Prostate gland (tissue), 2 donors: ENCODE measurements at places on chromosomes 11 and 22. TPM values are rescaled to one million over a fixed set of nuclear protein-coding genes. Genes with fewer than 3 reads are reported as not detected.
A peak's percentile ranks its signal among the peaks of the same experiment; 100 is the strongest.

DNA sequence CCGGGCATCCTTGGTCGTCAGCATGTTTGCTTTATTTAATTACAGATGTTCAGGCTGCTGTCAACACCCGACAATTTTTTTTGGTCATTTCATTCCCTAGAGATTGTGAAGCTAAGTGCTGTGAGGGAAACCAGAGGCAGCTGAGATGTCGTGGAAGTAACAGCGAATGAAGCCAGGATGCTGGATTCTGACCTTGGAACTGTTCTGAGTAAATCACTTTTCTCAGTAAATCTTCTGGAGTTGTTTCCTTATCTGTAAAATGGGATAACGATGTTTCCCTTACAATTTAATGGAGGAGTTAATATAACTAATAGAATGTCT is 390 bp upstream of the CKAP5 start:
- no peak for DNase-seq

MISFA gene
- total RNA-seq = 0.82 TPM

DNA sequence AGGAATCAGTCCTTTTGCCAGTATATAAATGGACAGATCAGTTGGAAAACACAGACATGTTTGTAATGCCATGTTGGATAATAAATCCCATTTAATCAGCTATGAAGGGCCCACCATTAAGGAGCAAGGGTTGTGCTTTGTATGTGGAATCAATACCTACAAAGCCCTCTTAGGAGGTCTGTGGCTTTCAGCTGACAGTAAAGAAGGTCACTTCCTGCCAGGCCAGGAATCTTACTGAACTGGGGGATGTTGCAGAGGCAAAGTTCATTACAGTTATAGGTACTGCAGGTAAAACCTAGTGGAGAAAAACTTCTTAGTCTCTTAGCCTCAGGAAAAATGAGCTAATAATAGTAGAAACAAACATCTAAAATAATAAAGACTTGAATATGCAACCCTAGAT is 129.5 kb downstream of the FAM76B start:
- no peak for DNase-seq

DNA sequence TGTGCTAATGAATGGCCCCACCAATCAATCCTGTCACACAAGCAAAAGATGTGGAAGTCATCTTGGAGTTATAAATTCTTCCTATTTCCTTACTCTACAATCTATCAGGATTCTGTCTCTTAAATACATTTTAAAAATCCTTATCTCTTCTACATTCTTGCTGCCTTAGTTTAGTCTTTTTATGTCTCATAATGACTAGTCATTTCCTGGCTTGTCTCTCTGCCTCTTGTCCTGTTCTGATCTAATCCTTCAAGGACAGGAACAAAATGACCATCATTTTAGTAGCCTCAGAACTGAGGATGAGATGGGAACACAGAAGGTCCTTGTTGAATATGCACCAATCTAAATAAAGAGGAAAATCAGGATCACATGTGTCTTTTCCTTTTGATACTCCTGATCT is 56.6 kb upstream of the LIN7C start:
- DNase-seq = no peak

DNA sequence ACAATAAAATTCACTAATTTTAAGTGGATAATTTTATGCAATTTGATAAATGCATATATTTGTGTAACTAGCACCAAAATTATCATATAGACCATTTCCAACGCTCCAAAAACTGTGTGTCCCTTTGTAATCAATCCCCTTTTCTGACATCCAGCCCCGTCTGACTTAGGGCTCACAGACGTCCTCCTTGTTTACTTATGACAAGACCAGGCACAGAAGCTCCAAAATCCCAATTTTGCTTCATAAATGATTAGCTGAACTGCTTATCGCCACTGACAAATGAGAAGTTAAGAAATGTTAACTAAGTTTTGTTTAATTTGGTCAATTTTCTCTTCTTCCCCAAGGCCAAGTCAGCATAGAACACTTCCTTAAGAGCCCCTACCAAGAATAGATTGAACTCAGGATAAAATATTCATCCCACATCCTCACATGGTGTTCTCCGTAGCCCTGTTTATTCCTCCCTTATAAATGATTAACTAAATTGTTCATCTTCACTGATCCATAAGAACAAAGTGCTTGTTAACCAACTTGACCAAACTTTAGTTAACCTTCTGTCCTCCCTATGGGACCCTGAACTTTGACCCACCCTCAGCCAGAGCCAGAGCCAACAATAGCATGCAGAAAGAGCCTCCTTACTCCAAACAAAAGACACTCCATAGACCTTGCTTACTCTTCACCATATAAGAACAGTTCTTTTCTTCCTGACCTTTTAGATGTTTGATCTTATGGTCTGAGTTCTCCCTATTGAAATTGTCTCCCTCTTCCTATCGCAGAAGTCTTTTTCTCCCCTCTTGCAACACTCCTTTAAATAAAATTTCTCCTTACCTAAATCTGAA is 30.8 kb upstream of the GLYAT start:
- DNase-seq = no peak

UPB1 gene
- 0.05 TPM for total RNA-seq

- DNase-seq = peak; percentile 42
Measured at GRCh38 chr11:111531687-111532364, 8.7 kb upstream of the LAYN start.

DNA sequence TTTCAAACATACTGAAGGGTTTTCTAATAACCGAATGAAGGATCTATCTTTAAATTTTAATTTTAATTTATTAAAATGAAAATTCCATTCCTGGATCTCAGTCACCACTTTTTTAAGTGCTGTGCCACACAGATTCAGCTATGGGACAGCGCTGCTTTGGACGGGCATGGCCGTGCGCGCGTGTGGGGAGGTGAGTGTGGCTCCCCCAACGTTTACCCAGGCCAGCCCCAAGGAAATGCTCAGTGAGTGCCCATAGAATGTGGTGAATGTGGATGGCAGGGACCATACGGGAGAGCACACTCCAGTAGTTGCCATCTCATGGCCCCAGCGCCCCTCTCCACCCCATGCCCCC is 88.0 kb upstream of the KCNQ1OT1 start:
- DNase-seq = no peak

- DNase-seq = no peak
Measured at GRCh38 chr11:127888386-127888785, 699.0 kb downstream of the ETS1 start.

GRCh38 chr11:8871171-8871775 is 39.7 kb upstream of the AKIP1 start:
- DNase-seq = peak; percentile 37

- DNase-seq = no peak
Measured at GRCh38 chr11:100555931-100556330, 131.2 kb upstream of the ARHGAP42 start.

APOA1 gene
- total RNA-seq = 2,058 TPM

GRCh38 chr11:121449626-121450025 is 2.5 kb upstream of the SORL1 start:
- no peak for DNase-seq

DNA sequence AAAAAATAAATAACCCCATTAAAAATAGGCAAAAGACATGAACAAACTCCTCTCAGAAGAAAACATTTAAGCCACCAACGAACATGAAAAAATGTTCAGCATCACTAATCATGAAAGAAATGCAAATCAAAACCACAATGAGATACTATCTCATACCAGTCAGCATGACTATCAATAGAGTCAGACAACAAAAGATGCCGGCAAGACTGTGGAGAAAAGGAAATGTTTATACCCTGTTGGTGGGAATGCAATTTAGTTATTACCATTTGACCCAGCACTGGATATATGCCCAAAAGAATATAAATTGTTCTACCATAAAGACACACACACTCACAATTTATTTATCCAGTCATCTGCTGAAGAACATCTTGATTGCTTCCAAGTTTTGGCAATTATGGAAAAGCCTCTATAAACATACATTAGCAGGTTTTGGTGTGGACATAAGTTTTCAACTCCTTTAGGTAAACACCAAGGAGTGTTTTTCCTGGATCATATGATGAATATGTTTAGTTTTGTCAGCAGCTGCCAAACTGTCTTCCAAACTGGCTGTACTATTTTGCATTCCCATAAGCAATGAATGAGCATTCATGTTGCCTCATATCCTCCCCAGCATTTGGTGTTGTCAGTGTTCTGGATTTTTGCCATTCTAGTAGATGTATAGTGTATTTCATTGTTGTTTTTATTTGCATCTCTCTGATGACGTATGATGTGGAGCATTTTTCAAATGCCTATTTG is 28.0 kb downstream of the OR8D1 start:
- DNase-seq = no peak

- no peak for DNase-seq
Measured at GRCh38 chr11:1397862-1398527, 8.3 kb downstream of the BRSK2 start.

DNA sequence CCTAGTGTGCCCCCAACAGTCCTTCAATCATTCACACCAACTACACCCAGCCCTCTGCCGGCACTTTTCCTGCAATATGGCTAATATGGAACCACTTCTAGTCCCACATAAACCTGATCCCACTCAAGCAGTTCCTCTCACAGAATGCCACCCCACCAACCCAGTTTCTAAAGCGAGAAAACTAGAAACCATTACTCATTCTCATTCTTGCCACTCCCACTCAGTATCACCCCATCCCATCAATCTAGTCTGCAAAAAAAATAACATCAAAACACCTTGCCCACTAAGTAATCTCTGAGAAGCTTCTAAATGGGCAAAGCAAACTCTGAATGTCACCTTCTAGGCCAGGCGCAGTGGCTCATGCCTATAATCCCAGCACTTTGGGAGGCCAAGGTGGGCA is 17.9 kb downstream of the NAP1L4 start:
- no peak for DNase-seq

DDI1 gene
- total RNA-seq = 2.8 TPM

DNA sequence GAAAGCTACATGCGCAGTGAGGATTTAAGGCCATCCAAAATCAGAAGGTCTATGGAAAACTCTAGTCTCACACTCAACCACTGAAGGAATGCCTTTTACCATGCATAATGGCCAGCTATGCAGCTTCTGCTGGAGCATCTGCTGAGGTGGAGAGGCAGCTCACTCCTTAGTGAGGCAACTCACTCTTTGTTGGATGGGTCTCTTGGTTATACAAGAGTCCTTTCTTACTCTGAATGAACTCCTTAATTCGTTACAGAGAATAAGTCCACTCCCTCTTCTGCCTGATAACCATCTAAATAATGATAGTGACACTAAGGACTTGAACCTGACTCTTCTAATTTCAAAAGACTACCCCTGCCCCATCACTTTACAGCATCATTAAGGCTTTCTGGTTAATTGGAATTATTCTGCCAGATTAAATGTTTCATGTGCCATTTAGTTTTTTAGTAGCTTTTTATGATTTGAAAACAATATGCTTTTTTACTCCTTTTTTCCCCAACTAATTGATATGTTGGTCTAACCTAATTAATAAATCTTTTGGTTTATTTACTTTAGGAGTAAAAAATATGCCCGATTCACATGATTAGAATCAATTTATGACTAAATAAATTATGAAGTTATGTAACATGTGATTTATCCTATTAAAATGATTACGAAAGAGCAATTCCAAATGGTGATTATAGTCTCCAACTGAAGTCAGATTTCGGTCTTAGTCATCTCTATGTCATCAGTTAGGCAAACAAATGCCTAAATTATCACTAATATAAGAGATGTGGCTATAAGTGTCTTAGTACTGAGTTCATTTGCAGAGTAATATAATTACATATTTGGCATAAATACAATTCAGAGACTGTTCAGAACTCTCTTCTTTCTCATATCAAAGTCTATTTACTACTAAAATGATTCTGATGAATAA is 286.7 kb upstream of the CCDC90B start:
- no peak for DNase-seq

DNA sequence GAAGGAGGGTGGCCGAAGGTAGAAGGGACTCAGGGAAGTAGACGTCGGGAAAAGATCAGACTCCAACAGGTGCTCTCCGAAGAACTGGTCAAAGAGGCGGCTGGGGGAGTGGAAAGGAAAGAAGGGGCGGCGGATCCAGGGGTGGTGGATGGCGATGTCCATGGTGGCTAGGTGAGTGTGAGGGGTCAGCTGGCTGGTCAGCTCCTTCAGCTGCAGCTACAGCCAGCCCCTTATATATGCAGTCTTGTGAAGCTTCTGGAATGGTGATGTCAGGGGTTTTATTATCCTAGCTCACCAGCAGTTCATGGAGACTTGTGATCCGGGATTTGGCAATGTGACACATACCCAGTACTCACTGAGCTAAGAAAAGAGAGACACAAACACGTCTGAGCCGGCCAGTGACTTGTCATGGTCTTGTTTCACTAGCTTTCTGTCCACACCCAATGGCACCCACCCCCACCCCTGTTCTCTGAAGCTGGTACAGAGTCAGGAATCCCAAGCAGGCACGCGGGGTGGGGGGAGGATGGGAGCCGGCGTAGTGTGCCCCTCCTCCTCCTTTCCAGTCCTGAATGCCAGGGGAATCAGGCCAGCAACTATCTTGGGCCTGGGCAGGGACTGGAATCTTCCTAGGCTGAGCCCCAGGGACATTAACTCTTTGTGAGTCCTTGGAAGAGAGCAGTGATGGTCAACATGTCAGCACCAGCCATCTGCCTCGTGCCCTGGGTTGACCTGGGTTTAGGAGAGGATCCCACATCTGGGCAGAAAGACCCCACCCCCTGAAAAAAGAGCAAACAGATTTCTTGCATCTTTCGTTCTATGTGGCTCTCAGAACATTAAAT is at the start of gene CRYAB:
Gene CRYAB, minus strand, starts transcription at position 208 of the 839 bp plus-strand sequence. Its CDS starts 46 bp downstream, at position 162.
- peak; percentile 96 for DNase-seq

GRCh38 chr11:114678125-114679036 is at the start of gene NXPE2:
Gene NXPE2, plus strand, starts transcription at chr11:114678527. Its CDS starts 49 bp downstream, at chr11:114678576.
- peak; percentile 14 for DNase-seq

NPTXR gene
- total RNA-seq = 12.6 TPM

DNA sequence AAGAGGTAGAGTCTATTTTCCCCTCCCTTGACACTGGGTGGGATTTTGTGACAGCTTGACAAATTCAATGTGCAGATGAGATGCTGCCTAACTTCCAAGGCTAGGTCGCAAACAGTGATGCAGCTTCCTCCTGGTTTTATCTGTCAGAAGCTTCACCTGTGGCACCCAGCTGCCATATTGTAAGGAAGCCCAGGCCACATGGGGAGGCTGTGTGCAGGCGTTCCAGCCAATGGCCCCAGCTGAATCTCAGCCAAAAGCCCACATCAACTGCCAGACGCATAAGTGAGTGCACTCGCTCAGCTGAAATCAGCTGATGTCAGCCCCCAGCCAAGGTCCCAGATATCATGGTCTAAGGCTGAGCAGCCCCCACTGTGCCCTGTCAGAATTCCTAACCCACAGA is 24.8 kb upstream of the LINC01488 start:
- DNase-seq = no peak

GRCh38 chr11:44775366-44775984 is 48.7 kb downstream of the TSPAN18 start:
- peak; percentile 10 for DNase-seq

DNA sequence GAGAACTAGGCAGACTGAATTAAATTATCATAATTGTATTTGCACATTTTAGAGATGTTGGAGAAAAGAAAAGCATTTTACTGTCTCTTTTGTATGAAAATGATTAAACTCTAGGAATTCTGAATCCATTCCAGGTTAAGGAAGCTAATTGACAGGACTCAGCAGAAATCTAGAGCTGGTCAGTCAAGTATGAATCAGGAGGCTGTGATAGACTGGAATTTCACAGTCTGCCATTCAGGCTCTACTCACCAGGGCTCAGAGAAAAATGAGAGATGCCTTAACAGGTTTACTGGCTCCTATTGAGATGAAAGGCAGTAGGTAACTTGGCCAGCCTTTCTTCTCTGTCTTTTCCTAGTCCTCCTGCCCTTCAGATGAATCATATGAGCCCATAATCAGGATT is 693.9 kb upstream of the CHORDC1 start:
- DNase-seq = no peak

KCTD14 gene
- 16.8 TPM for total RNA-seq

ANKRD49 gene
- 11.6 TPM for total RNA-seq
